Left renal cortex interstitium (tissue), 4 donors: ENCODE measurements at places on chromosomes 12 and 14. TPM values are rescaled to one million over a fixed set of nuclear protein-coding genes. Genes with fewer than 3 reads are reported as not detected.

GRCh38 chr12:133129368-133130037, 571 bp downstream of the ZNF891 start:
- no peak for DNase-seq

DNA sequence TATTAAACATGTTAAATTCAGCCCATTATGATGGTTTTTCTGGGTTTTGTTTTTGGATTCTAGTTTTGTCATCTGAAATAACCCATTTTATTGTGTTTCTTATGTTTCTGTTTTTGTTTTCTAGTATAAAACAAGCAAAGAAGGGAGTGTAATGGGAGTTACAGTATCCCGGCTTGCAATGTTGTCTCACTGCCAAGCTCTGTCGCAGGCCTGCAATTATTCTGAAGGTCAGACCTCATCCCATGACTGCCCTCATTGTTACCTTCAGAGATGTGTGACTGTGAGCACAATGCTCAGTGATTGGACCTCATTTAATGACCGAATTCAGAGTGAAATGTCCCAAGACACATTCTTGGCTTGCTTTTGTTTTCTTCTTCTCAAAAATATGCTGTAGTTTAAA, 73.0 kb upstream of the ATF1 start:
- peak; percentile 17 for DNase-seq

- no peak for DNase-seq
Measured at GRCh38 chr14:95557832-95558231, 23.0 kb downstream of the GLRX5 start.

The ADAM20 gene
- 0.06 TPM for polyA plus RNA-seq

GRCh38 chr14:61586544-61587055, 108.7 kb upstream of the HIF1A start:
- DNase-seq: no peak
